ENCODE measurements at places on chromosomes 12 and 14. TPM values are rescaled to one million over a fixed set of nuclear protein-coding genes. Genes with fewer than 3 reads are reported as not detected.

SLC38A4 gene
- total RNA-seq, result 1.9 TPM

EML5 gene
- total RNA-seq, result 2.3 TPM

RIPK3 gene
- 23.4 TPM for total RNA-seq

SERPINA3 gene
- 36.4 TPM for total RNA-seq
